ENCODE measurements at places on chromosomes 3 and 15.

DNA sequence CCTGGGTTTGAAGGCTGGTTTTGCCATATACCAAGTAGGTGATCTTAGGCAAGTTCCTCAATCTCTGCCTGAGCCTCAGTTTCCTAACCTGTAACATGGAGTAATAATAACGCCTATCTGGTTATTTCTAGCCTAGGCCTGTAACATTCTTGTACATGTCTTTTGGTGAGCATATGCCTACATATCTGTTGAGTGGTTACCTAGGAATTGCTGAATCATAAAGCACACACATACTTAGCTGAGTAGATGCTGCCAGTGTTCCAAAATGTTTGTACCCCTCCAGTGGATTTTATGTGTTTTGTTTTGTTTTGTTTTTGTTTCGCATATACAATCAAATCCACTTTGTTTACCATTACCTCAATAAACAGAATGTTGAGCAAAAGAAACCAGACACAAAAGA is 17.4 kb upstream of the MFGE8 start:
- DNase-seq: no peak

- no peak for DNase-seq
Observed at GRCh38 chr3:50327129-50327528, 894 bp downstream of the TUSC2 start.

GRCh38 chr3:80978216-80978969 is 783.1 kb downstream of the GBE1 start:
- no peak for DNase-seq

GRCh38 chr15:67812241-67812644 is 13.1 kb upstream of the SKOR1 start:
- DNase-seq: no peak

DNA sequence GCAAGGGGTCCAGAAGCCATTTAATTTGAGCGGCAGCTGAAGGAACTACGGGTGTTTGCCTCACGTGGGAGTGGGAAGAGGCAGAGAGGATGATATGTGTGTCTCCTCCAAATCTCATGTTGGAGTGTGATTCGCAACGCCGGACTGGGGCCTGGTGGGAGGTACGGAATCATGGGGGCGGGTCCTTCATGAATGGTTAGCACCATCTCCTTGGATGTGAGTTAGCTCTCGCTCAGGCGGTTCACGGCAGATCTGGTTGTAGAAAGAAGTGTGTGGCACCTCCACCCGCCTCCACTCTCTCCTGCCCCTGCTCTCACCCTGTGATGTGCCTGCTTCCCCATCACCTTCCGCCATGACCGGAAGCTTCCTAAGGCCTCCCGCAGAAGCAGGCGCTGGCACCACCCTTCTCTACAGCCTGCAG is 25.4 kb downstream of the XXYLT1 start:
- no peak for DNase-seq

GRCh38 chr15:60316961-60317360 is 80.8 kb downstream of the ANXA2 start:
- DNase-seq: no peak

- no peak for DNase-seq
Observed at GRCh38 chr3:177212278-177212610, 15.0 kb upstream of the TBL1XR1 start.

GRCh38 chr15:30921781-30922479 is 18.2 kb downstream of the FAN1 start:
- DNase-seq: no peak

GRCh38 chr15:70182858-70183695 is 85.4 kb upstream of the TLE3 start:
- DNase-seq: no peak

GRCh38 chr3:102980355-102980696 is 545.5 kb downstream of the ZPLD1 start:
- no peak for DNase-seq

GRCh38 chr3:38404286-38404685 is 49.4 kb upstream of the ACVR2B start:
- DNase-seq: no peak

GRCh38 chr15:99508852-99509251 is 56.9 kb upstream of the MEF2A start:
- DNase-seq: no peak

DNA sequence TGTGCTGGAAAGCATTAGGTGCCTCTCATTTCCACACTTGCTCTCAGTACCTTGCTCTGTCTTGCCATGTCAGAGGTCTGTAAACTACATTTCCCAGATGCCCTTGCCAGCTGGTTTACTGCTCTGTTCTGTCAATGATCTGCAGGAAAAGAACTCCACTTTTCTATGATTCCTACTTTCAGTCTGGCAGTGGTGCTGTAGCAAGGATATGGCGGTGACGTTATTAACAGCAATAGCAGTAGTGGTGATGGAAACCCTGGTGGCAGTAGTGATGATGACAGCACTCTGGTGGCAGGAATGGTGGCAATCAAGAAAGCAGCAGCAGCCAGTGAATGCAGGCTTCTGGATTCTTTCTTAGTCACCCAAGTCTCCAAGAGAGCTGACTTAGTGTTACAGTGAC is 665.2 kb downstream of the DIPK2A start:
- no peak for DNase-seq

DNA sequence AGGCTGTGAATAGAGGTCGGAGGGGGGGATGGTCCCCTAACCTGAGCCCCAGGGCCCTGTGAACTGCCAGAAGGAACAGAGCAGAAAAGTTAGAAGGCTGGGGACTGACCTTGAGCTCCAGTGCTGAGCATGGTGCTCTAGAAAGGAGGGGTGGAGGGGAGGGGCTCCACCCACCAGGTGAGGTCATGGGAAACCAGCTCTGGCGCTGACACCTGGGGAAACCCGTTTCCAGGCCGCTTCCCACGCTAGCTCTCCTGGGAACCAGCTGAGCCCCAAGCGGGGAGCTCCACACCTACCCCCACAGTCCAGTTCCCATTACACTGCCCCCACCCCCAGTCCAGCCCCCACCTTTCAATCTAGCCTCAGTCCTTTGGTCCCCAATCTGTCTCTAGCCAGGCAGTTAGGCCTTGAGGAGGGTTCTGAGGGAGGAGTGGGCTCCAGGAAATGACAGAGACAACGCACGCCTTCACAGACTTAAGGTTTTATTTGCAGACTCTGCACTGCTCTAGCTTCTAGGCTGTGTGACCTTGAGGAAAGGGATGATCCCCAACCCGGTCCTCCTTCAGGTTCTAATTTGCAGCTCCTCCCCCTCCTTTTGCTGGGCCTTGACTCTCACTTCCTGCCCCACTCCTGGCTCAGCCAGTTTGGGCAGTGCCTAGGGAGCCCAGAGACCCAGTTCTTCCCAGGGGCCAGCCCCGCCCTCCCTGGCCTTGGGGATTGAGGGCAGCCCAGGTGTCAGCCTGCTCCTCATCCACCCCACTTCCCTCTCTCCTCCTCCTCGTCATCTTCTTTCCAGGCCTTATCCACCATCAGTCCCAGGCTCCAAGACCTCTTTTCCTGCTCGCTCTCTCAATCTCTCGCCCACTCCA is 2.1 kb downstream of the RHOV start:
- no peak for DNase-seq

DNA sequence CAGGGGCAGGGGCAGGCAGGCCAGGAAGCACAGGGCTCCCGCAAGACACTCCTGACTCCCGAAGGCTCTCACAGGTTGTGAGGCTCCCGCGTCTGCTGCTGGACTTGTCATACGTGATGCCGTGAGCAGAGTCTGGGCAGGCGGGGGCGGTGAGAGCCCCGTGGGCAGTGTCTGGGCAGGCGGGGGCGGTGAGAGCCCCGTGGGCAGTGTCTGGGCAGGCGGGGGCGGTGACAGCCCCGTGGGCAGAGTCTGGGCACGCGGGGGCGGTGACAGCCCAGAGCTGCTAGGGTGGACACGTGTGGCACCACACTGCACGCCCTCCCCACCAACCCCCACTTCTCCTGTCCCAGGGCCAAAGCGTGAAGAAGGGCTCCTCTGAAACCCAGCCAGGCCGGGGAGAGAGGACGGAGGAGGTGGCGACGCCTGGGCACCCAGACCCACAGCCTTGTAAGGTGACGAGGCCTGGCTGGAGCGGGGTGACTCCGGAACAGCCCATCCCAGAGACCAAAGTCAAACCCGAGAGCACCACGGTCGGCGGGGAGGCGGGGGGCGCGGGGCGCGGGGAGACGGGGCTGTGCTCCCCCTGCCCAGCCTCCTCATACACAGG is 35.0 kb downstream of the TNK2 start:
- no peak for DNase-seq

- no peak for DNase-seq
Observed at GRCh38 chr3:185658504-185658912, 72.4 kb downstream of the SENP2 start.

DNA sequence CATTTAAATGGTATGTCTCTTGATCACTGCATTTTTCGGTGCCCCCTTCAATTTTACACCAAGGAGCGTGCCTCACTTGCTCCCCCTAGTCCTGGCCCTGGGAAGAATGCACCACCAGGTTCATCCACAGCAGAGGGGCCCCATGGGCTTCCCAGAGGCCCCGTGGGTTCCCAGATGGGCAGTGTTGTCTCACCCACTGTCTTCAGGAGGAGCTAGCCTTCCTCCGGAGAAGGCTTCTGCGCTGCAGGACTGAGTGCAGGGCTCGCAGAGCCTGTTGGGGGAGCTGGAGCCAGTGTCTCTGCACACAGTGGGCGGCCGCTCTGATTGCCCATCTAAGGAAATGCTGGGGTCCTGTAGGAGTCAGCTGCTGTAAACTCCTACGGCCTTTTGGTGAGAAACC is 45.9 kb downstream of the POLR2M start:
- no peak for DNase-seq

GRCh38 chr3:11736136-11736833 is 92.6 kb upstream of the VGLL4 start:
- no peak for DNase-seq

- DNase-seq: no peak
Observed at GRCh38 chr3:70821602-70822001, 509.2 kb upstream of the MDFIC2 start.

- no peak for DNase-seq
Observed at GRCh38 chr3:160720123-160720746, 35.8 kb upstream of the PPM1L start.

DNA sequence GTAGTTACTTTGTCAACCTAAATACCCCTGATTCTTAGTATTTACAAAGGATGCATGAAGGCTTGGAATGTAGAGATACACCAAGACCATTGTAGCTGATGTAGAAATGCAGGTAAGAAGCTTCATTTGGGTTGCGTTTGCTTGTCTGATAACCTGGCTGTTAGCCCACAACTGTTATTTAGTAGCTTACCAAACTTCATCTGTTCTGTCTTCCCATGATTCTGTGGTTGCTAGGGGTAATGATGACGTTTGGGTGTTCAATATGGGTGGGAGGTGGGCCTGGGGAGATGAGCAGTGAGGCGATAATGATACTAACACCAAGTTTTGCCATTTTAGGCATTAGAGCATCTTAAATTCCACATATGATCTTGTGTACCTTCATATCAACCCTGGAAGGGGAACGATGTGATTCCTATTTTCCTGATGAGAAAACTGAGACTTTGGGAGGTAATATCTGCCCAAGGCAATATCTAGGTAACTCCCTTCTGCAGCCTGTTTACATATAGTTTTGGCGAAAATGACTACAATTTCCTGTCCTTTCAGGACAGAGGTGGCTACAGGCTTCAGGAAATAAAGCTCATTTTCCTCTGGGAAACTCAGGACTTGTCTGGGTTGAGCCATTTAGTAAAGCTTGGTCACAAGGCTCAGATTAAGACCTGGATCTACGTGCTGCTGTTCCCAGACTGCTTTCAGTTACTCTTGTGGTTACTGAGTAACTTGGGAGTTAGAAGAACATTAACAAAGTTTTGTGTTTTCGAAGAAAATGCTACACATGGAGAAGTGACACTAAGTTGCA is 26.8 kb downstream of the FNDC3B start:
- no peak for DNase-seq

DNA sequence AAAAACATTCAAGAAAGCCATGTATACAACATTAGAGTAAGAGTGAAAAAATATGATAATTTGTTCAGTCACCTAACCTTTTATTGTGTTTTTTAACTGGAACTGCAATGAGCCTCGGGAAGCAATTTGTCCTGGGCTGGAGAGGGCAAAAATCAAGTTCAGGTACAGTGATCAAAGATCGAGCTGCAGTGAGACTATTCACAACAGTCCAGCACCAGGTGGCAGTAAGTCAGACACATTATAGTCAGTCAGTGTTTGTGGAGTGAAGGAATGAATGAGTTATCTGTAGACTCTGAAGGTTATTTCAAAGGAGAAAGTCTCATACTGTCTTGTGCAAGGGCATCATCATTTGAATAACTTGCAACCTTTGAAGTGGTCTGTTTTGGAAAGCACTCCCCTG is 116.6 kb downstream of the CHDH start:
- no peak for DNase-seq

DNA sequence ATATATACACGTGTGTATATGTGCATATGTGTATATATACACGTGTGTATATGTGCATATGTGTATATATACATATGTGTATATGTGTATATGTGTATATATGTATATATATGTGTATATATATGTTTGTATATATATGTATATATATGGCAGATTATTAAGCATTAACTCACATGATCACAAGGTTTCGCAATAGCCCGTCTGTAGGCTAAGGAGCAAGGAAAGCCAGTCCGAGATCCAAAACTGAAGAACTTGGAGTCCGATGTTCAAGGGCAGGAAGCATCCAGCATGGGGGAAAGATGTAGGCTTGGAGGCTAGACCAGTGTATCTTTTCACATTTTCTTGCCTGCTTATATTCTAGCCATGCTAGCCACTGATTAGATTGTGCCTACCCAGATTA is 23.7 kb downstream of the NAALADL2 start:
- DNase-seq: no peak

DNA sequence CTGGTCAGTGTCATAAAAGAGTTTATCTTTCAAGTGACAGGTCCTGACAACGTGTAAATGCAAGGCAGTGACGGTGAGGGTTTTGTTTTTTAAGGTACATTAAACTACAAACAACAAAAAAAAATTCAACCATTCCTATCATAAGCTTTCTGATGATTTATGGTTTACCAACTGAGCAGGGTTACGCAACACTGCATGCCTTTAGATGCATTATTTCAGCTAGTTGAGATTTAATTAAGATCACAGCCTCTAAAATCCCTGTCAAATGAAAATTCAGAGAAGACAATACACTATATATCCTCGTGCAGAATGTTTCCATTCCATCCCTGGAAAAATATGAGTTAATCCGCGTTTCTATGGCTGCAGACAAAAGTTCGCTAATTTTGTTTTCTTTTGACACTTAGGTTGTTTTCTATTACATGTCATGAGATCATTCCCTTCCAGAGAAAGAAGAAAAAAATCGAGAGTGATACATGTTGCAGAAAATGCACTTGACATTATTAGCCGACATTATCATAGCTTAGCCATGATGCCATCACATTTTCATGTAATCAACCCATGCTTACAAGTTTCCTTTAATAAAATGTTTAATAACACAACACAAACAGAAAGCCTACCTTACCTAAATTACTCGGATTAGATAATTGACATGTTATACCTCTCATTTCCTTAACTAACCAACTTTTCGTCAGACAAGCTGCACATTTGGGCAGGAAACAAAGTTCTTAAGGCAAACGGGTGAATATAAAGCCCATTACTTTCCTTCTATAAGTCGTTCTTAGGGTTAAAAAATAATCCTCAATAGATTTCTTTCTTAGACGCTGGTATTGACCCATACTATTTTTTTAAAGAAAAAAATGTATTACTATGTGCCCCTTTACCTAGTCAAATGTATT is 521.2 kb downstream of the FOXP1 start:
- DNase-seq: no peak

Data from activated naive CD4-positive, alpha-beta T cell treated with anti-CD3 and anti-CD28 coated beads, Interleukin-2, amount 50 U/mL, for 16 hours (primary cell).